ENCODE measurements at places on chromosomes 7 and 10. TPM values are rescaled to one million over a fixed set of nuclear protein-coding genes. Genes with fewer than 3 reads are reported as not detected.

The PROSER2 gene
- total RNA-seq: 2.1 TPM

The UBTD1 gene
- total RNA-seq: 19.3 TPM

The PNLIPRP3 gene
- total RNA-seq: not detected

The BMPER gene
- 79.2 TPM for total RNA-seq

The DLX5 gene
- total RNA-seq: not detected

The TRIM50 gene
- not detected for total RNA-seq

The TMEM139 gene
- not detected for total RNA-seq

The SFRP5 gene
- not detected for total RNA-seq

The FFAR4 gene
- 0.16 TPM for total RNA-seq

The ASB4 gene
- not detected for total RNA-seq

The MMRN2 gene
- 0.12 TPM for total RNA-seq

The C10orf105 gene
- not detected for total RNA-seq

The TRIP6 gene
- 173 TPM for total RNA-seq

The ING3 gene
- 14.1 TPM for total RNA-seq

The MACROH2A2 gene
- 16.3 TPM for total RNA-seq

The CRHR2 gene
- not detected for total RNA-seq

The DCLRE1C gene
- total RNA-seq: 5.8 TPM

The MEST gene
- total RNA-seq: not detected

The TMEM72 gene
- not detected for total RNA-seq

The GOLGA7B gene
- 0.20 TPM for total RNA-seq

The WNT8B gene
- total RNA-seq: not detected

The TSPAN33 gene
- total RNA-seq: 7.0 TPM

The ZP3 gene
- total RNA-seq: 0.44 TPM

The MOGAT3 gene
- not detected for total RNA-seq

The CALHM1 gene
- not detected for total RNA-seq

The EFCAB10 gene
- not detected for total RNA-seq

The SHH gene
- not detected for total RNA-seq

The AKR1D1 gene
- not detected for total RNA-seq

The POLR1F gene
- 18.2 TPM for total RNA-seq

The LRRC4 gene
- total RNA-seq: not detected

The EMX2 gene
- total RNA-seq: 0.33 TPM

The ICA1 gene
- not detected for total RNA-seq

The PRLHR gene
- not detected for total RNA-seq

The NPTX2 gene
- 2.1 TPM for total RNA-seq

The ZNF488 gene
- 0.07 TPM for total RNA-seq

Measured in MG63 (cell line).